Glutamatergic neuron (in vitro differentiated cells): ENCODE measurements at places on chromosomes 2 and 18. TPM values are rescaled to one million over a fixed set of nuclear protein-coding genes. Genes with fewer than 3 reads are reported as not detected.

GRCh38 chr18:40569605-40570004 is 1385.4 kb upstream of the PIK3C3 start:
- peak overlapping the region; percentile 13 for H3K27ac ChIP-seq
- DNase-seq = no peak
- H3K36me3 ChIP-seq = no peaks in the 10 kb centered on the region
- H3K4me3 ChIP-seq = no peak overlapping the region
- peaks cover 11% of the 10 kb centered on the region for H3K4me1 ChIP-seq
- no peaks in the 10 kb centered on the region for H3K27me3 ChIP-seq

DNA sequence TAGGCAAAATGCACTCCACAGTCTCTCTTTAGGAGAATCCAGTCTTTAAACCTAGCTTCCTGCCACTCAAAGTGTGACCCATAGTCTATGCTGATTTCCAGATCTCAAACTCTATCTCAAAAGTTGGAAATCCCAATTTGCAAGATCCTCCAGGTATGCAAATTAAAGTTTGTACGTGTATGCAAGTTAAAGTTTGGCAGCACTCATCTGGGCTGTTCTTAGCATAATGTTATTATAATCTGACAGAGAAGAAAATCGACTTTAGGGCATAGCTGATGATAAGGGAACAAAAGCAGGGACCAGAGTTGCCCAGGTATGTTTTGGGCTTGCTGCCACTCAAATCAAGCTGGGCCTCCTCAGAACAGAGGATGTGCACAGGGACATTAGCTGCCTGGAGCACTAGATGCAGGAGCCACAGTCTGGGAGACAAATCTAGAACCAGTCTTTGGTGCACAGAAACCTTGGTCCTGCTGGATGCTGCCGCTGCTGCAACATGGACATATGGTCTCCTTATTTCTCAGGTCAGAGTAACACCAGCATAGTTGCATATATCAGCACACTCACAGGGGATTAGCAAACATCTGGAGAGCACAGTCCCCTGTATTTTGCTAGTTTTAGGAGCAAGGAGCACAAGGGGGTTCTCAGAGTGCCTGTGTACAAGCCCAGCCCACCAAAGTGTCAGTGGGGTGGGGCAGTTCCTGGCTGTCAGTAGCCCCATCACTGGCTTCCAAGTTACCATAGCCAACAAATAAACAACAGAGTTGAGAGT is 242.6 kb downstream of the TTC32 start:
- no peaks in the 10 kb centered on the region for H3K4me1 ChIP-seq
- no peak for DNase-seq
- H3K27ac ChIP-seq = no peak overlapping the region
- no peaks in the 10 kb centered on the region for H3K36me3 ChIP-seq

DNA sequence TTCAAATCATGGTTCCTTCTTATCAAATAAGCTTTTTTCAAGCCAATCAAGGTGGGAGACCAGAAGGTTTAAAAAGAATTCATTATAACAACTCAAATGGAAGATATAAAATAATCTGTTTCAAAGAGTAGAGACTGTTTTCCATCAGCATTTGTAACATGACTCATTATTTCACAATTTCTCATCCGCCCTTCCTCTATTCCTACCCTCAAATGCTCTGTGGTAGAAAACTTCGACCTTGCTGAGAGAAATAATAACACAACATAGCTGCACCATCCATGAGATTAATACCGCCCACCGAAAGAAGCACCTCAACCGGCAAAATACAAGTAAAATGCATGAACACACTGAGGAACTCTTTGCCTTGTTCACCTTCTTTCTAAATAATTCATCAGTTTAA is 2039.2 kb upstream of the CELF4 start:
- no peak overlapping the region for H3K4me3 ChIP-seq
- peaks cover 37% of the 10 kb centered on the region for H3K4me1 ChIP-seq
- no peak for DNase-seq
- no peaks in the 10 kb centered on the region for H3K27me3 ChIP-seq

- peak overlapping the region; percentile 14 for H3K27ac ChIP-seq
- H3K27me3 ChIP-seq = peaks cover 6% of the 10 kb centered on the region
- peak overlapping the region; percentile 10 for H3K4me3 ChIP-seq
- H3K36me3 ChIP-seq = peaks cover 6% of the 10 kb centered on the region
Measured at GRCh38 chr2:26623541-26624495, 17.3 kb downstream of the CIB4 start.

DNA sequence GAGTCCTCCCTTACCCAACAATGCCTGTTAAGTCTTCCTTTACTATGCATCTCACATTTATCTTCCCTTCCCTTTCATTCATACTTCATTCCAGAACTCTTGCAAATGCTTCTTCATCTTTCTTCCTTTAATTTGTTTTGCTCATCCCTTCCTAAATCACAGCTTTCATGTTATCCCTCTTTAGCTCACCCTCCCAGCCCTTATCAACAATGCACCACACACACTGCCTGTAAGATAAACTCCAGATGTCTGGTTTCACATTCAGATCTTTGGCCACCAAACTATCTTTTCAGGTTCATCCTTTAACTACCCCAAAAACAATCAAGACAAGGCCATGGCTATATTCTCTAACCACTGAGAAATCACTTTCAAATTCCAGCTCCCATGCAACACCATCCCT is 3.4 kb downstream of the CCDC93 start:
- H3K4me3 ChIP-seq = no peak overlapping the region
- no peak for DNase-seq
- peaks cover 4% of the 10 kb centered on the region for H3K4me1 ChIP-seq

GRCh38 chr18:23380001-23380550 is 73.0 kb upstream of the RIOK3 start:
- H3K36me3 ChIP-seq = no peaks in the 10 kb centered on the region
- no peaks in the 10 kb centered on the region for H3K4me1 ChIP-seq
- DNase-seq = no peak
- no peak overlapping the region for H3K27ac ChIP-seq
- H3K27me3 ChIP-seq = no peaks in the 10 kb centered on the region

DNA sequence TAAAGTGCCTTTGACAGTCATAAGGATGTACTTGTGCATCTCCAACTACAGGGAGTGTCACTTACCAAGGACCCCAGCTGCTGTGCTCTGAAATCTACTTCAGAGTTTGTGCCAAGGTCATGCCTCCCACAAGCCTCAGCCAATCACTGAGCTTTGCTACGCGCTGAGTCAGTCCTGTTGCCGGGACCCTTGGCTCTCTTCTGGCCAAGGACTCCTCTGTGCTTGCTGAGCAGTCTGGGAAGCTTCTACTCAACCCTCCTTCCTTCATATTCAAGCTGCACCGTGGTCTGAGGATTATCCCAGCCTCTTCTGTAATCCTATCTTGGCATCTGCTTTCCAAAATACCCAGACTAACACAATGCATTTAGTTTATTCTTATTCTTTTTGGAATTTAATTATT is 398.9 kb upstream of the FANCL start:
- H3K4me3 ChIP-seq = no peak overlapping the region
- DNase-seq = no peak
- H3K36me3 ChIP-seq = no peaks in the 10 kb centered on the region
- H3K27ac ChIP-seq = no peak overlapping the region
- peaks cover 14% of the 10 kb centered on the region for H3K4me1 ChIP-seq

GRCh38 chr2:104844807-104845551 is 8.9 kb upstream of the POU3F3 start:
- H3K27ac ChIP-seq = peak overlapping the region; percentile 88
- H3K4me1 ChIP-seq = peaks cover 7% of the 10 kb centered on the region
- peaks cover 32% of the 10 kb centered on the region for H3K27me3 ChIP-seq
- DNase-seq = peak; percentile 79
- no peaks in the 10 kb centered on the region for H3K36me3 ChIP-seq

DNA sequence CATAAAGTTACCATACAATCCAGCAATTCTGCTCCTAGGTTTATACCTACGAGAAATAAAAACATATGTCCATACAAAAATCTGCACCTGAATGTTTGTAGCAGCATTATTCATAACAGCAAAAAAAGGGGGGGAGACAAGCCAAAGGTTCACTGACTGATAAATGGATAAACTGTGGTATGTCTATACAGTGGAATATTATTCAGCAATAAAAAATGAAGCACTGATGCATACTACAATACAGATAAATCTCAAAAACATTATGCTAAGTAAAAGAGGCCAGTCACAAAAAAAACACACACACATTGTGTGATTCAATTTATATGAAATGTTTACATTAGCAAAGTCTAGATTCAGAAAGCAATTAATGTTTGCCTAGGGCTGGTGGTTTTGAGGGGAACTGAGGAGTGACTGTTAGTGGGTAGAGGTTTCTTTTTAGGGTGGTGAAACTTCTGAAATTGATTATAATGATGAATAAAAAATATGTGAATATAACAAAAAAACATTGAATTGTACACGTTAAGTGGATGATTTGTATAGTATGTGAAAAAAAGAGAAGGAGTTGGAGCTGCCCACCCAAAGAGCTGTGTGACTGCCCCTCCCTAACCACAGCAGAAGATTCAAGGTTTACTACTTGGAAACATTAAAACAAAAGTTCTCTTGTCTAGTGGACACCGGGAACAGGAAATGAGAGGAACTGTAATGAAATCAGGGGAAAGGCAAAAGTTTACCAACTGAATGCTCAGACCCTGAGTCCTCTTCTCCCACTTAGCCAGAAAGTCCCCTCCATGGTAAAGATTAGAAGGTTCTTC is 13.4 kb downstream of the COLEC12 start:
- no peaks in the 10 kb centered on the region for H3K27me3 ChIP-seq
- H3K36me3 ChIP-seq = peaks cover 10% of the 10 kb centered on the region
- DNase-seq = no peak
- H3K4me1 ChIP-seq = no peaks in the 10 kb centered on the region
- no peak overlapping the region for H3K4me3 ChIP-seq

DNA sequence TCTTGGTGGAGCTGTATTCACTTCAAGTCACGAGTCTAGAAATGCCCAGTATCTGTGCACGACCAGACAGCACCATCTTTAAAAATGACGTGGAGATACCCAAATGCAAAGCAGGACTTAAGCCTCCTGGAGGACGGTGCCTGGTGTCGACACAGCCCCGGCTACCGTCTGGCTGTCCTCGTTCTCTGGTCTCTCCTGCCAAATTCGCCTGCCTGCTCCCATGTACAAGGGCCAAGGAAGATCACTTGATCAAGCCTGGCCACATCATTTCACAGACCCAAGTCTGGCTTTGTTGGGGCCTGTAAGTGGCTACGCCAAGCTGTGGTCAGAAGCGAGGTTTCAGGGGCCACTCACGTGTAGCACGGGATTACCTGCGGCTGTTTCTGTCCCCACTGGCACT is 9.4 kb downstream of the ODC1 start:
- no peaks in the 10 kb centered on the region for H3K36me3 ChIP-seq
- peaks cover 2% of the 10 kb centered on the region for H3K4me1 ChIP-seq
- H3K27me3 ChIP-seq = no peaks in the 10 kb centered on the region
- H3K27ac ChIP-seq = no peak overlapping the region

The IL1R1 gene
- total RNA-seq = 0.17 TPM

The KLHL29 gene
- 36.5 TPM for total RNA-seq

The TUBB8B gene
- total RNA-seq = not detected
